ENCODE measurements at places on chromosomes 2 and 18.

GRCh38 chr2:230658577-230658876, 54.1 kb upstream of the CAB39 start:
- DNase-seq, result no peak

- DNase-seq, result no peak
Observed at GRCh38 chr2:26723991-26724750, 31.6 kb downstream of the KCNK3 start.

GRCh38 chr2:19671311-19671710, 230.5 kb downstream of the TTC32 start:
- no peak for DNase-seq

DNA sequence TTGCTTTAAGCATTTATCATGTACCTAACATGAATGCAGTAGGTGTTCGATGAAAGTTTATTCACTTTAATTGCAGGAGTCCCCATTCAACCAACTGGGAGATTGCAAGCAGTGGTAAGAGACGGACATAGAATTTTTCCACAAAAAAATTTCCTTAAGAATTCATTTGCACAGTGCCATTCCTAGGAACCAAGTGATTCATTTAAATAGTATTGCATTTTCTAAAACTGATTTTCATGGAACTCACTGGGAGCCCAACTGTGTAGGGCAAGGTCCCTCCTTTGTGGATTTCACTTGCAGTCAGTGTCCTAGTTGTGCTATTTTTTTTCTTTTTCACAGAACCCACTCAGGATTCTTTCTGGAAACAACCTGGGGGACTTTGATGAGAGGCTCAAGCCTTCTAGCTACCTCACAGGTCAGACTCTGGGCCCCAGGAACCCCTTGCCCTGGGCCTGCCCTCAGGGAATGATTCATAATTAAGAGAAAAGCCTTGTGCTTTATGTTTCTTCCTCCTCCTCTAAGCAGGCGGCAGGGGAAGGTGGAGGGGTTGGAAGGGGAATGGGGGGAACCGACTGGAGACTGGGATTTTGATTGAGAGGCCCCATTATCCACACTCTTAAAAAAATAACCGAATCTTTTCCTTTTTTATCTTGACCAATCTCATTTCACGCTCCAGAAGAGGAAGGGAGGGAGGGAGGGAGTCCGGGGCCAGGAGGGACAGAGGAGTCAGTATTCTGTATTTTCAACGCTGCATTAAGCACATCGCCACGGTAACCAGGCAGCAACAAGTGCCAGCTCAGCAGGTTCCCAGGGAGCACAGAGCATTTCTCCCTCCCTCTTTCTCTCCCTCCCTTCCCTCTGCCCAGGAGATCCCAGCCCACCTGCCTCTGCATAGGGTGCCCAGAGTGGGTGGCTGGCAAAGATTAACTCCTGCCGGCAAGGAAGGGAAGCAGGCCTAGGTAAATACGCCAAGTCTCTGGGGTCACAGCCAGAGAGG, 51.8 kb downstream of the PSD4 start:
- DNase-seq, result no peak

GRCh38 chr2:97966545-97967215, 29.1 kb downstream of the TMEM131 start:
- DNase-seq, result no peak

DNA sequence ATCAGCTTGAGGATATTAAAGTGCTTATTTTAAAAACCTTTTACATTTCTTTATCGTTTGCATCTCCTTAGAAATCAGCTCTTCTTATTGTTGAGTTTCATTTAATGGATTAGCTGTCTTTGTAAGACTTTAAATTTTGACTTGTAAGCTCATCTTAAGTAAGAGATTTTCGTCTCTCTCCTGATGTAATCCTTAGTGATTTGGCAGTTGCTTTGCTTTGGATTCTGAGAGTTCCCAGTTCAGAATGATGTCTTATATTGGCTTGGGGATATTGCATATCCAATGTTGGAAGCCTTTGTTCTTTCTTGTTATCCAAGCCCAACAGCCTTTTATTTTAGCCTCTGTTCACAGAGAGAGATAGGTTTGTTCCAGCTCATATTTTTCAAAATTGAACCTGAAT, 212.1 kb downstream of the ARL6IP6 start:
- DNase-seq, result no peak

DNA sequence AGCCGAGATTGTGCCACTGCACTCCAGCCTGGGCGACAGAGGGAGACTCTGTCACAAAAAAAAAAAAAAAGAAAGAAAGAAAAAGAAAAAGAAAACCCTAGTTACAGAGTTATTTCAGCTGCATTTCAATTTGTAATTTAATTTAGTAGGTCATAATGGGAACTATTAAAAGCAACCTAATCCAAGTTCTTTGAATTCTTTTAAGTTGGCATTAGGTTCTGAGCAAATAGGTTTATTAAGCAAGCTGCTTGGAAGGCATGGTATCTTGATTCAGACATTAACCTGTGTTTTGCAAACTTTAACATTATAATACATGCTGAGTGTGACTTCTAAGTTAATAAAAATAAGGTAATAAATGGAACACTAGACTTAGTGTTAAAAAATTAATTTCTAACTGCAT, 29.8 kb upstream of the COBLL1 start:
- no peak for DNase-seq

DNA sequence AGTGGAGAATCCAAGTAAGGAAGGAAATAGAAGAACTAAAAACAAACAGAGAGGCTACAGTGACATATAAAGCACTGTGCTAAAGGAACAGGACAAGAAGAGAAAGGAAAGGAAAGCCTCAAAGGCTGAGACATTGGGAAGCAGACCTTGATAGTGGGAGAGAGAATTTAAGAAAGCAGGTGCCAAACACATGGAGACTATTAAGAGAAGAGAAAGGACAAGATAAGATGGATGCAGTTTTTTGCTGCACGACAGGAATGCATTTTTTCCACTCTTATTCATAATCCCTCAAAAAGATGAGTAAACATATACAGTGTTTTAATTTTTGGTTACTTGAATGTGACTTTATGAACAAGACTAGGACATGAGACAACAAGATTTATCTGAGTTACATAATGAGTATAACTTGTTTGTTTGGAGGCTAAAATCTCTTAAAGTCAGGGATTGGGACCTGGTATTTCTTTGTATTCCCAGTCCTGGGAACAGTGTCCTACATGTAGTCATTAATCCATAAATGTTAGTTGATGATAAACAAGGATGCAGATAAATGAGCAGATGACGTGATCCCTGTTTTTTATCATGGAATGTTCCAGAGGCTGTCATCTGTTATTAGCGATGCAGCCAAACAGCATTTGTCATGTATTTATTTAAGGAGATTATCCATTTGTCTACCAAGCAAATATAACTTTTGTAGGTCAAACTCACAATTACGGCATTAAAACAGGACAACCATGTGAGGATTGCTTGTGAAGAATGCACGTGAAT, 141.7 kb downstream of the DNER start:
- DNase-seq, result no peak

- no peak for DNase-seq
Observed at GRCh38 chr2:233233618-233234230, 17.7 kb upstream of the ATG16L1 start.

- no peak for DNase-seq
Observed at GRCh38 chr2:186554850-186555671, 34.8 kb upstream of the ITGAV start.

- no peak for DNase-seq
Observed at GRCh38 chr2:75003773-75004172, 45.3 kb downstream of the POLE4 start.

- no peak for DNase-seq
Observed at GRCh38 chr18:75062297-75062886, 146.5 kb downstream of the PTGR3 start.

GRCh38 chr2:109472331-109472959, 141.3 kb downstream of the SEPTIN10 start:
- DNase-seq, result no peak

DNA sequence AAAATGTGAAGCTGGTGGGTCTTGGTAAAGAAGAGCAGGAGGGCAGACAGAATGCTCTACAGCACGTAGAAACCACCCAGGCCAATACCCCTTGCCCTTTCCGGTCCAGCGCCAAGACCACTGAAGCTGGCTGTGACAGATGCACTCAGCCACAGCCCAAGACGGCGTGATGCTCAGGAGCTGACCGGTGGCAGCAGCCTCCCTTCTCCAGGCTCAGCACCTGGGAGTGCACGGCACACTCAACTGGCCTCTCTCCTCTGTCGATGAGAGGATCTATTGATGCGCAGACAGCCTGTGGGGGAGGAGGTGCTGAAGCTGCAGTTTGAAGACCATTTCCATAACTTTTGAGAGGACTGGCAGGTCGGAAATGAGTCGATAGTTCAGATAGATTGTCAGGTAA, 141.0 kb upstream of the MYT1L start:
- DNase-seq, result no peak

GRCh38 chr2:151261977-151262291, 271 bp upstream of the RBM43 start:
- DNase-seq, result no peak

DNA sequence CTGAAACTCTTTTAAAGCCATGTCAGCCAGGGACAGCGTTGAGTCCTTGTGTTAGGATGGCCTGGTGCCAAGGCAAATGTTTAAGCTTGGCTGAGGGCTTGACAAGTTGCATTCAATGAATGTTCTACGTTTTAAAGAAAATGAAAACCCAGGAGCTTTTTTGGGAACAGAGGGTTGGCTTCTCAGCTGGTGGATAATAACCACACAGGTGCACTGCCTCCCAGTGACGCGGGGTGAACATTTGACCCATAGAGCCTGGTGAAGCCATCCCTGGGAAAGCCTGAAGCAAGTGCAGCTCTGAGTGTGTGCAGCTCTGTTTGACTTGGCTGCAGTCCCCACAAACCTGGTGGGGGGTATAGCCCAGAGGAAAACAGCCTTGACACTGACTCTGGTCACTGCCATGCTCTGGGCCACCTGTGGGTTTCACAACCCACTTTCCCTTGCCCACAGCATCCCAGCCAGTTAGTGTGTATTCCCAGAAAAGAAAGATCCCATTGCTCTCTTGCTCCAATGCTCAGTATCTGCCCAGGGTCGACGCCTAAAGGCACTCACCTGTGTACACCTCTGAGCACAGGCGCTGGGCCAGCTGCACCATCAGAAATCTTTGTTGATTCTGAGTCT, 874.9 kb downstream of the RNF144A start:
- no peak for DNase-seq

DNA sequence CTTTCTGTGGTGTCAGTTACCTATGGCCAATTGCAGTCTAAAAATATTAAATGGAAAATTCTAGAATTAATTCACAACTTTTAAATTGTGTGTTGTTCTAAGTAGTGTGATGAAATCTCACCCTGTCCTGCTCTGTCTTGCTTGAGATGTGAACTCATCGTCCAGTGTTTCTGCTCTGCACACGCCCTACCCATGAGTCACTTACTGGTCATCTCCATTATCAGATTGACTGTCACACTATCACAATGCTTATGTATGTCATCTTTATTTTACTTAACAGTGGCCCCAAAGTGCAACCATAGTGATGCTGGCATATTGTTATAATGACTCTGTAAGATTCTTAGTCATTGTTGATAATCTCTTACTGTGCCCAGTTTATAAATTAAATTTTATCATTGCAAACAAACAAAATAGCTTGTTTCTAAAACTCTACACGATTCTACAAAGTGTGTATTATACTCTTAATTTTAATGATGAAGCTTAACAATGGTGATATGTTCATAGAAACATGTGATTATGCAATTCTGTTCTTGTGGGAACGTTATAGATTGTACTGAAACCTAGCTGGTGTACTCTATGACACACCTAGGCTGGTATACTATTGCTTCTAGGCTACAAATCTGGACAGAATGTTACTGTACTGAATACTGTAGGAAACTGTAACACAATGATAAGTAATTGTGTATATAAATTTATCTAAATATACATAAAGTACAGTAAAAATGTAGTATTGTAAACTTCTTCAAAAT, 1086.8 kb upstream of the PIK3C3 start:
- DNase-seq, result no peak

- no peak for DNase-seq
Observed at GRCh38 chr2:218736531-218736930, 25.9 kb downstream of the TTLL4 start.

DNA sequence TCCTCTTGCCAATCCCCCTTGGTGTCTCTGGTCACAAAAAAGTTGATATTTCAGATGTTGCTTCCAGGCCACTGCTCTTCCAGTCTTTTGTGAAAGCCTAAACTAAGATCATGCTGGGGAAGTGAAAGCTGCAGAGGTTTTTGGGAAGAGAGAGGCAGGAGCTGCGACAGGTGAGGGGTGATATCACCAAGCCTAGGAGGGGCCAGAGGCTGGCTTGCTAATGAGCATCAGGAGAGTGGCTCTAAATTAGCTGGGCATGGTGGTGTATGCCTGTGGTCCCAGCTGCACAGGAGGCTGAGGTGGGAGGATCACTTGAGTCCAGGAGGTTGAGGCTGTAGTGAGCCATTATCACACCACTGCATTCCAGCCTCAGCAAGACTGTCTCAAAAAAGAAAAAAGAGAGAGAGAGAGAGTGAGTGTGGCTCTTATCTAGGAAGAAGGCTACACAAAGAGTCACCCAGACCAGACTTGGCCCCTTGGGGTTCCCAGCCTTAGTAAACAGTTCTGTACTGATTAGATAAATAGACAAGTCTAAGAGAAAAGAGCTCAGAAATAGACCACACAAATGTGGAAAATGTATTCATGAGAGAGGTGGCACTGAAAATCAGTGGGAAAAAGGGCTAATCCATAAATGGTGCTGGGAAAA, 14.6 kb upstream of the CDK5R2 start:
- DNase-seq, result no peak

DNA sequence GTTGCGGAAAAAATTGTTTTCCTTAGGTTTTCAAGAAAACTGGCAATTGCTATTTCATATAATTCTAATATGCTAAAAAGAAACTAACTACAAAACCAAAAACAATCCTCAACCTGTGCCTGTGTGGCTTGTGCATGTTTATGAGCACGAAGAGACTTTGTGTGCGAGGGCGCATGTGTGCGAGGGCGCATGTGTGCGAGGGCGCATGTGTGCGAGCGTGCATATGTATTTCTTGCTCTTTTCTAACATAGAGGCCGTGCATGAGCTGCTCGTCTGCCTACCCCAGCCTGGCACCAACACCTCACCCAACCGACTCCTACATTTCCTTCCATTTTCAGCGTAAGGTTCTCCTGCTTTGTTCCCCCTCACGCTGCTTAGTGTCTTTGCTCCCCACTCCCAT, 211.6 kb downstream of the DOK6 start:
- DNase-seq, result no peak

DNA sequence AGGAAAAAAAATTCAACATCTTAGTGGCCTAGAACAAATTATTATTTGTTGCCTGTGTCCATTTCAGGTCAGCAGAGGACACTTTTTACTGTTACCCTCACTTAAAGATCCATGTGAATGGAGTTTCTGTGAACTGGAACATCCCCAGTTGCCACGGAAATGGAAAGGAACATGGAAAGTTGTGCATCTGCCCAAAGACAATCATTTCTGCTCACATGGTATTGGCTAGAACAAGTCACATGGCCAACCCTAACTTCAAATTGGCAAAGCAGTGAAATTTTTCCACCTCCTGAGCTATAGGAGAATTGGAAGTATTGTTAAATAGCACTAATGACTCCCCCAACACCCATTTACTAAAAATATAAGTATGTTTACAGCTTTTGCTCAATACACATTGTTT, 71.2 kb upstream of the CCBE1 start:
- DNase-seq, result no peak

GRCh38 chr2:221282386-221282785, 289.7 kb downstream of the EPHA4 start:
- no peak for DNase-seq

Data from CD4-positive, alpha-beta T cell treated with Interleukin-6 at 100 ng/mL for 8 hours (primary cell).